ENCODE measurements at places on chromosomes 4 and X.

DNA sequence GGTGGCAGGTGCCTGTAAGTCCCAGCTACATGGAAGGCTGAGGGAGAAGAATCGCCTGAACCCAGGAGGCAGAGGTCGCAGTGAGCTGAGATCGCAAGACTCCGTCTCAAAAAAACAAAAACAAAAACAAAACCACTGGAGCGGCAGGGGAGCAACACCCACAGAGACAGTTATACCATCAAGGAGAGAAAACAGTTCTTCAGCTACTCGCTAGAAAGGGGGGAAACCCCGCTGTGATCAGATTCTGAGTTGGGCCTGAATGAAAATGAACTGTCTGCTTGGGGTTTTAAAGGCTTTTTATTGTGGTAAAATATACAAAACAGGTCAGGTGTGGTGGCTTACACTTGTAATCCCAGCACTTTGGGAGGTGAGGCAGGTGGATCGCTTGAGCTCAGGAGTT is 16.8 kb upstream of the IRAK1 start:
- DNase-seq: no peak

- DNase-seq: no peak
These were observed 24.9 kb upstream of the DDX3X start for GRCh38 chrX:41308884-41309647.

- no peak for DNase-seq
These were observed 23.5 kb upstream of the CEP135 start for GRCh38 chr4:55925241-55925640.

DNA sequence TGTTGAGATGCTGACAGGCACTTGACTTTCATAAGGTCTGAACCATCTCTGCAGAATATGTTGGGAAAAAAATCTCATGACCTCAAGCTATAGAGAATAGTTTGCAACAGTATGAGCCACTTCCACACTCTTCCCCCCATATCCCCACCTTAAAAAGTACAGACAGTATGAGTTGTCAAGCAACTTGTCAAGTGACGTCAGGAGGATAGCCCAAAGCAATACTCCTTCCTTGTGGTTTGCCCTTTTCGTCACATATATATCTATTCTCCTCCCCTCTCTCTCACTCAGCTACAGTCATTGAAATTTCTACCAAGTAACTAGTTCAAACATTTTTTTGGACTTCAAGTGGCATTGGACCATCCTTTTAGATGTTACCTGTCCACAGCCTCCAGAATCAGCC is 67.7 kb downstream of the MCF2 start:
- no peak for DNase-seq

GRCh38 chrX:30296408-30297254 is 12.6 kb downstream of the NR0B1 start:
- no peak for DNase-seq

GRCh38 chrX:41167888-41168287 is 82.6 kb downstream of the USP9X start:
- no peak for DNase-seq

Data from GM12891 (cell line).